Fibroblast of skin of left biceps (primary cell): ENCODE measurements at places on chromosomes 2 and 18.

DNA sequence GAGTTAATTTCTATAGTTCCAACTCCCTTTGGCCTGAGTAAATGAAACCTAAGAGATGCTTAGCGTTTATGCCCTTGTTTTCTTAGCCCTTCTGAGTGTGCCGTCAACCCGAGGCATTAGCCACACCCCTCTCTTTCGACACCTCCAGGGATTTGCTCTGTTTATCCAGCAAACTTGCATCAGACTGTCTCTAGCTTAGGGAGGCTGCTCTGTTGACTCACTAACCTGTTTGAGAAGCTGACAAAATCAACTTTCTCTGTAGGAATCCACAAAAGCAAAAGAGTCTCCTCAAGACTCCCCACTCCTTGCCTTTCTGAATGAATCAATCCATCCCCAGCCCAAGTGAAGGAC lies 317.6 kb downstream of the TNS1 start:
- DNase-seq: peak; percentile 80

DNA sequence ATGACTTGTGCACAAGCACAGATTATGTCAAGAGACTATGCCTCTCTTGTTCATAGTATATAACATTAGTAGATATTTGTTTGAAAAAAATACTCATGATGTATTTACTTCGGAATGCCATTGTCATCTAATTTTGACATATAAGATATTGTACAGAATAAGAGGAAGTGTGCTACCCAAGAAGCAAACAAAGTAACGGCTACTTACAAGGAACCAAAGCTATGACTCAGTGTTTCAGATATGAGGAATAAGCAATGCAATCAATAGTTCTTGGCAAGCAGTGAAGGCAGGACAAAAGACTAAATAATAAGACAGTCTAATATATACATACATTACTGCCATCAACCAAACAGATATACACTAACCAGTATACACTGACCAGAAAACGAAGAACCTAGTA lies 256.3 kb downstream of the CCDC178 start:
- DNase-seq: no peak

DNA sequence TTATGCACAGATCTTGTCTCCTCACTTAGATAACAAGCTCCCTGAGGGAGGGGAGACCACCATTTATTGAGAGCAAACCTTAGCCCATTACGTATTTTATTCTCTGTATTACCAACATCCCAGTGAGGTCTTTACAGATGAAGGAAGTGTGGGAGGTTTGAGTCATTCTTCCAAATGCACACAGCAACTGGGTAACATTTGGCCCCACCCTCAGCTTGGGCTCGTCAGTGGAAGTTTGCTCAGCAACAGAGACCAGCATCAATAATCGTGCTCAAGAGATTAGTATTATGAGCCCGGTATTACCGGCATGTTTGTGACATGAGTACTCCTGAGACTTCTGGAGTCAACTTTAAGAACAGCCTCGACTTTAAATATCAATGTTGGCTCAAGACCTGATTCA lies 168.6 kb downstream of the ETAA1 start:
- no peak for DNase-seq

GRCh38 chr2:184680825-184681224 lies 82.5 kb downstream of the ZNF804A start:
- no peak for DNase-seq

DNA sequence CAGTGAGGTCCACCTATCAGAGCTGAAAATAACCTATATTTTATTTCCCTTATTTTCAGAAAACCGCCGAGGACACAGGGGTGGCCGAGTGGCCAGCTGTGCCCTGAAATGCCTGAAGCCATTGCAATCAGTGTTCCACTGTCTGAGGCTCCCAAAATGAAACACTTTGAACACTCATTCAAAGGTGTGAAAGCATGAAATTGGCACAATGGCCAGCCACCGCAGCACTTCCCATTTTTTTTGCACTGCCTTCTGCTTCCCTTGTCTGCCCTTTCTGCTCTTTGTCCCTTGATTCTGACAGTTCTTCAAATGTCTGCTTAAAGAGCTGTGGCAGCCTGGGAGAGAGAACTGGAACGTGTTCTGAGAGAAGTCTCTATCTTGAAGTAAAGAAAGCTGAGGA lies 1127.5 kb upstream of the CELF4 start:
- no peak for DNase-seq

DNA sequence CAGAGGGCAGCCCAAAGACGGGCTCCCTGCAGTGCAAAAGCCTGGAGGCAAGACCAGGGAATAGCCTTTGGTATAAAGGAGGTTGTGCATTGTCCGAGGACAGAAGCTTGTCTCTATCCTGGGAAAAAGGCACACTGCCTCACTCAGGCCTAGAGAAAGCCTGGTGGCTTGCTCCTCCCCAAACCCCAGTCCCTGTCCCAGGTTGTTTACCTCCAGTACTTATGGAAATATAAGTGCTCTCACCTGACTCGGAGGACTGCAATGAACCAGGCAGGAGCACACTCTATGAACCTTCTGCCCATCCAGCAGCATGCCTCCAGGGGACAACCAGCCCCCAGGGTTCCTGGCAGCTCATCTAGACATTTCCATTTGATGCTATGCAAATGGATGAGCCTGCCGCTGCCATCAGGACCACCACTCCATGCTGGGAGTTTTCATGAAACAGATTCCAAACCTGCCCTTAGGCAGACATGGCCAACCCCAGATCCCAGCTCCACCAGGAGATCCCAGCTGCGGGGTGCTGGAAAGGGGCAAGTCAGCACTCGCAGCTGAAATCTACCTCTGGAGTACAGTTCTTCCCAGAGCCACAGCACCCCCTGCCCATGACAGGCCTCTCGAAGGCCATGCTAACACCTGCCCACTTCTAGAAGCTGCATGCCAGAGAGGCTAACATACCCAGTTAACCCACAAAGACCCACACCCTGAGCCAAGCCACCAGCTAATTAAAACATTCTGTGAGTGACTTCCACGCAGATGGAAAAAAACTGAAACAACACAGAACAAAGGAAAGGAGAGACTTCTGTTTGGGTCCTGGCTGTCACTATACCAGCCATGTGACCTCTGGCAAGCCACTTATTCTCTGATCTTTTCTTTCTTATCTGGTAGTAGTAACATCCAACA lies 101.7 kb downstream of the TTC32 start:
- DNase-seq: no peak

DNA sequence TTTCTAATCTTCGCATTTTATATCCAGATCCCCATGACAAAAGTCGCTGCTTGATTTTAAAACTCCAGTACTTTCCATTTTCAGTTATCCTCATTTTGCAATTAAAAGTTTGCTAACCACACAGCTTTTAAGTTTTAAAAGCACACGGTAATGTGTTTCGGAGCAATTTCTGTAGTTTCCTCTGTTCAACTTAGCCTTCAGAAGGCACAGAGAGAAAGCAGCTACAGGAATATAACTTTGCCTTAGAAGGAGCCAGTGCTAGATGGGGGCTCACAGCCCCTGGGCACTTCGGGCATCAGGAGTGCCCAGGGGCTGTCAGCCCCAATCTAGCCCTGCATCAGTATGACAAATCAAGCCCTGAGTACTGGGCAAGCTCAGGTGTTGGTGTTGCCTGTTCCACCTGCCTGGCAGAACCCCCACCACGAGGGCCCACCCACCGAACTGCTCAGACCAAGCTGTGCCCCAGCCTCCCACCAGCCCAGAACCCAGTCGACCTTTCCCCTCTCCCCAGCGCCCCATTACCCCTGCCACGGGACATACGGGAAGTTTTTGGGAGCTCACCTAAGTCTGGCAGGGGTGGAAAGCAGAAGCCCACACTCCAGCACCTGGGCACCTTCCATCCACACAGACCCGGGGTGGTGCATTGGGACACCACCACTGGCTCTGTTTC lies 47.3 kb downstream of the TRABD2A start:
- no peak for DNase-seq
